AML-193 (cell line): ENCODE measurements at places on chromosomes 1 and 21.

DNA sequence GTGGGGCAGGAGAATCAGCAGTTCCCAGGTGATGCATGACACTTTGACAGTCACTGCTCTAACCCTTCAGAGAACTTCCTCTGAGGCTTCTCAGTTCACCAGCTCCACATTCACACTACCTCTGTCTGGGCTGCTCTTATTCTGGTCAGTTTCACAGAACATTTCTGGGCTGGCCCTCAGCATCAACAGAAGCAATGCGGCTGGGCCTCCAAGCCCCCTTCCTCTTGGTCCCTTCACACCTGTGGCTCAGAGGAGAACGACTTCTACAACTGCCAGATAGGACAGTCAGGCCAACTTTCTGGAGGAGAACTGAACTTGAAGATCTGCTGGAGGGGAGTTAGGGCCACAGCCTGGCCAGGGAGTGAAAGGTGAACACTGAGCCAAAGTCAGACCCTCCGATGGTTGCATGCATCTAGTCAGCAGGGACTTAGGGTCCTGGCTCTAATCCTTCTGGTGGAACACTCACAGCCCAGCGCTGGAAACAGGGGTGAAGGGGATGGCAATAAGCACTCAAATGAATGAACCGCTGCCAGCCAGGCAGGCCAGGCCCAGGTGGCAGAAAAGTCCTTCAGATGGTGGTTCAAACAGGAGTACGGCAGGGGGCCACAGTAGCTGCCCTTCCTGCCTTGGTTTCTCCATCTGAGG, 274.1 kb downstream of the FOXD2 start:
- DNase-seq = no peak

- DNase-seq = no peak
Measured at GRCh38 chr21:44985441-44986401, 45.9 kb downstream of the SLX9 start.

- peak; percentile 52 for DNase-seq
Measured at GRCh38 chr1:59947047-59947938, 20.7 kb upstream of the CYP2J2 start.

DNA sequence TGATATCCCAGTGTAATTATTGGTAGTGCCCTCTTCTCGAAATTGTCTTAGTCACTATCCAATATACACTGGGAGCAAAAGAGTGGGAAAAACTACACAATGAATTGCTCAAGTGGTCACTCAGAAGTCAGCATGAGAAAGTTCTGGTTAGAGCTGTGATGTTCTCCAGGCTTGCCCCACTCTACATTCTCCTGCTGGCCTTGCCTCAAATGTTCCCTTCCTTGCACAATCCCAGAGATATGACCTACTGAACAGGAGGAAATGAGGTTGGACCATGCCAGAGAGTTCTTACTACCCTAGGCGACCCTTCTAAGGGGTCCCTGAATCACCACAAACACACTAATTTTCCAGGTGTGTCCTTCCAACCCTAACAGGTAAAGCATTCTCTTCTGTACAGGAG, 40.8 kb downstream of the GLUL start:
- DNase-seq = no peak
